ENCODE measurements at places on chromosomes 1 and 21.

DNA sequence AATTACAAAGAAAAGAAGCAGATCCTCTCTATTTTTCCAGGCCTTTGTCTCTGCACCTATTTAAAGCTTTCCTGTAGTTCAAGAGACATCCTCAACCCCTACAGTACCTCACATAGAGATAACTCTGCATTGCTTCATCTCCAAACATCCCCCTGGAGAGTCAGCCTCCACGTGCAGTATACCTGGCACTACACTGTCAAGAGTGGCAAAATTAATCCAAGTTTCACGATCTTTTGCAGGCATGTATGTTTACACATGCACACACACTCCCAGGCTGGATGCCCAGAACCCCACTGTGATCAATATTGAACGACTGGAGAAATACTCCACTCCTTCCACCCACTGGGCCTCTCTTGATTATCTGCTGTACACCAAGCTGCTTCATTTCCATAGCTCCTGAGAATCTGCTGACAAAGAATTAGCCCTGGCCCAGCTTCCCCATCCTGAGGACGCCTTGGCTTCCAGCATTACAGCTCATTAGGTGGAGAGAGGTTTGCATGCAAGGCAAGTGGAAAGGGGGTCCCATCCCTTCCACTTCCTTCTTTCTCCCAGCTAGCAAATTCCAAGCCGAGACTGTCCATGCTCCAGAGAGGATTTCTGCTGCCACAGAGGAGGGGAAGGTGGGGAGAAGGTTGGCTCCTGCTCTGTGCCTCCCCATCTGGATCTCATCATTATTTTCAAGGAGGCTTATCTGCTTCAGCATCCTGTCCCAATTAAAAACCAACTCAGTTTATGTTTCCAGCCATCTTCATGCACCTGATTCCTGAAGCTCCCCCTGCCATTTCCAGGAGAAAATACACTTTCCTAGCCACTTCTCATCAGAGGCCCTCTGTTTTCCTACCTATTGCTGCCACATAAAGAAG, 66.5 kb upstream of the GOLT1A start:
- DNase-seq = no peak

DNA sequence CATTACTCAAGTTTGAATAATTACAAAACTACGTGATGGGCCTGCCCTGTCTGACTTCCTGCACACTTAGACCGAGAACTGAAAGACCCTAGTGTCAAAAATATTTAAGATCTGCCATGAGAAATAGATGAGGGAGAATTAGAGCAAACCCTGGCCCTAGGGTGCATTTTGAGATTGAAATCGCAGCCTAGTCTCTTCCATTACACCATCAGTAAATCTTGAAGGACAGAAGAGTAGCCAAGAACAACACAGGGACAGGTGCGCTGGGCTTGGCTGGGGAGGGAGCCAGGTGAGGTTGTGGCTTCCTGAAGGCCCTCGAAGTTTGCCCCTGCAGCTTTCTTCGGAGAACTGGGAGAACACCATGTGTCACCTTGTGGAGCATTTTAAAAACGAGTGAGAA, 36.7 kb upstream of the KIF26B start:
- no peak for DNase-seq

DNA sequence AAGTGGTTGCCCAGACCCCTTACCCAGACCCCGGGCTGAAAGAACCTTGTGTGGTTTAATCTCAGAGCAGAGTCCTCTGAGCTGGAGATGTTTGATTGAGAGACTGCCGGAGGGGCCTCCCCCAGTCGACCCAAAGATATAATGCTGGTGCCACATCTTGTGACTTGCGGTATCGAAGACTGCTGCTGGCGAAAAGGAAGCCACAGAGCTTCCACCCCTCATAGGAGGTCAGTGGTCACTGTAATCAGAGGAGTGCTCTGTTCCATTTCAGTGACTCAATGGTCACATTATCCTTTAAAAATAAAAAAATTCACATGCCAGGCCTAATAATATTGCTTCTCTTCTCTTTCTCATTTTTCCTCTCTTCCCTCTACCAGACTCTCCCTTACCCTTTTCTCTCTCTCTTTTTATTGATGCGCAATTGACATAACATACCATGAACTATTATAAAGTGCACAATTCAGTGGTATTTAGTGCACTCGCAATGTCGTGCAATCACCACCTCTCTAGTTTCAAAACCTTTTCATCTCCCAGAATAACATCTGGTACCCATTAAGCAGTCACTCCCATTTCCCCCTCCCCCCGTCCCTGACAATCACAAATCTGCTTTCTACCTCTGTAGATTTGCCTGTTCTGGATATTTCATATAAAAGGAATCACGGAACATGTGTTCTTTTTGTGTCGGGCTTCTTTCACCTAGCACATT, 52.6 kb upstream of the LYST start:
- no peak for DNase-seq

GRCh38 chr1:20386323-20387081, 95.8 kb downstream of the VWA5B1 start:
- DNase-seq = peak; percentile 71

DNA sequence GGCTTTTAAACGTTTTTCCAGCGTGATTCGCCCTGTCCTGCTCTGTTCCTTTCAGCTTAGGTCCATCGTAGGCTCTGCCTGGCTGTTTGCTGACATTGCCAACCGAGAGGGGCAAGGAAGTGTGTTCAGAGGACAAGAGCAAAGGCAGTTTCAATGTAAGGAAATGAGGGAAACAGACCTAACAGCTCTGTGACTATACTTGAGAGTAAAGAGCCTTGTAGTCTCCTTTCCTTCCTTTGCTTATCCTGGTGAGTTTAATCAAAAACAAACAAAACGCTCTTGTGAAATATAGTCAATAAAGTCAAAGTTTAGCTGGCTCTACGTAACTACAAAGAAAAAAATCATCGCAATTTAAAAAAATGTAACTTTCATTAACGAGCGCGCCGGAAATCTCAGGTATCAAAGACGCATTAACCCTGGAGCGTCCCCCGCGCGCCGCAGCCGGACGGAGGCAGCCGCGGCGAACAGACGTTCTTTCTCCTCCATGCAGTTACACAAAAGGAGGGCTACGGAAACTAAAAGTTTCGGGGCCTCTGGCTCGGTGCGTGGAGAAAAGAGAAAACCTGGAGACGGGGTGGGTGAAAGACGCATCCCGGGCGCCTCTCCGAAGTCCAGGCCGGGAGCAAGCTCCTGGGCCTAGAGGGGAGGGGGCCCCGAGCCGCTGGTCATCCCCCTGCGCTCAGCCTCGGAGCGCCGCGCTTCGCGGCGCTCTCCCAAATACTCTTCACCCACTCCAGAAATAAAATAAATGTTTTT, 617 bp upstream of the ADGRL2 start:
- DNase-seq = peak; percentile 19

Measured in NCI-H1092 (cell line).